DMS 273 treated with DMSO at 0.1 percent for 48 hours (cell line): ENCODE measurements at places on chromosomes 11 and 22.

GRCh38 chr11:85784480-85785265 is 26.3 kb downstream of the SYTL2 start:
- no peak for DNase-seq

DNA sequence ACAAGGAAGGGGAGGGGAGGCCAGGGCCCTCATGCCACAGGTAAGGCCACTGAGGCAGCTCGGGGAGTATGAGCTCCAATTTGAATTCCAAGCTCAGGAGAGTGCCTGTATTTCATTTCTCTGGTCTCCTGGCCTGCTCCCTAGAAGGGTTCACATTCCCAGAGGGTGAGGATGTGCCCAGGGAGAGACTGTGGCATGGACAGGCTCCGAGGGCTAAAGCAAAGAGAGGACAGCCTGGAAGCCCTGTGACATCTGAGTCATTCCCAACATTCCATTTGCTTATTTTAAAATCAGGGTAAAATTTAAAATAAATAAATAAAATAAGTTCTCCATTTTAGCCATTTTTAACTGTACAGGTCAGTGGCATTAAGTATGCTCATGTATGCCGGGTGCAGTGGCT is 18.6 kb upstream of the FOLR1 start:
- DNase-seq: no peak

GRCh38 chr11:6607190-6607795 is 3.7 kb downstream of the ILK start:
- no peak for DNase-seq

DNA sequence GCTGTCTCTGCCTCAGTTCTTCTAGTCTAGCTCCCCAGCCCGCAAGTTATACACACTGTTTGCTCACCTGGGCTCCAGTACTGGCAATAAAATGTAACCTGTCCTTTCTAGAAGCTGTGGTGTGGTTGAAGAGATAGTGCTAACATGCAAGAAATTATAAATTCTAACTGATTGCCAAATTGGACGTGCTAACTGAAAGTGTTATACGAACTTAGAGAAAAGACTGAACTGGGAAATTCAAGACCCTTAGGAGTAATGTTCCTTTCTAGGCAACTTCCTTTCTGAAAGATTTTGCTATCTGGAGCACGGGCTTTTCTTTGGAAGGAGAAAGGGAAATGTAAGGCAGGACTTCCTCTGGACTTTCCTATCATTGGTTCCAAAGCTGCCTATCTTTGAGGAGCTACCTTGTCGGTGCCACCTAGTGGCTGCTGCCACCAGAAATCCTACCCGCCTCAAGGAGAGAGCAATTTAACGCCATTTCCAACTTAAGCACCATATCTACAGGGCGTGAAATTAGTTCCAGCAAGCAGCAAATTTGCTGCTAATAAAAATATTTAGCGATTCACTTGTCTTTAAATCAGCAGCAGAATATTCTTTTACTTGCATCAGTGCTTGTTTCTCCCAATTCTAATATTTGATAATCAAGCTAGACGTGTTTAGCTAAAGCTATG is 12.7 kb upstream of the TMEM218 start:
- no peak for DNase-seq

DNA sequence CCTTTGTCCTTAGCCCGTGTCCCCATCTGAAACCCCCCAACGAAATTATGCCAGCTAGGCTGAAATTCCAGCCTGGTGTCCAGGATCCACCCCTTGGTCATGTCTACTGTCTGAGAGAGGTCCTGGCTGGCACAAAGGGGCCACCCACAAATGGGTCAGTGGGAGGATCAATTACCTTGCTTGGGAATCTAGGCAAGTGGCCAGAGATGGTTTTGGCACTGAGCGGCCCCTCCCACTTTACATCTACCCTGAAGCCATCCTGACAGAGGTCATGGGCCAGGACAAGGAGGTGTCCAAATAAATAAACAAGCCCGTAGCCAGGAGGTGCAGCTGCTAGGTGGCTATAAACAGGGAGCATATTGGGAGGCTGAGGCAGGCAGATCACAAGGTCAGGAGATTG is 311.5 kb downstream of the MN1 start:
- DNase-seq: no peak
